ENCODE measurements at places on chromosomes 5 and 9.

DNA sequence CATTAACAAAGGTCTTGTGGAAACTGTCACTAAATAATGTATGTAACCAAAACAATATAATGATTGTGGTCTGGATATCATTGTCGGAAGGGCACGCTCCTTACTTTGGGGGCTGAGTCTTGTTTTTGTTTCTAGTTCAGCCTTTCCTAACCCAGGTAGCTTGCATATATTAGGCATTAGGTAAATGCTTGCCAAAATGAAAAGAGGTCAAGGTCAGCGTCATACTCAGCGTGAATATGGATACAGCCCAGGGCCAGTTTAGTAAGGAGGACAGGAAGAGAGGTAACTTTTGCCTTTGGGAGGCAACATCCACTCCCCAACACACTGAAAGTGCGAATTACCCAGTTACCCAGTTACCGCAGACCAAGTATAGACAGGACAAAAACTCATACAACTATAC, 171.4 kb downstream of the RAB3C start:
- DNase-seq: no peak

- no peak for DNase-seq
These were observed 1.0 kb downstream of the CYSTM1 start for GRCh38 chr5:140176031-140176387.

- no peak for DNase-seq
These were observed 14.6 kb upstream of the DAP start for GRCh38 chr5:10775646-10776045.

DNA sequence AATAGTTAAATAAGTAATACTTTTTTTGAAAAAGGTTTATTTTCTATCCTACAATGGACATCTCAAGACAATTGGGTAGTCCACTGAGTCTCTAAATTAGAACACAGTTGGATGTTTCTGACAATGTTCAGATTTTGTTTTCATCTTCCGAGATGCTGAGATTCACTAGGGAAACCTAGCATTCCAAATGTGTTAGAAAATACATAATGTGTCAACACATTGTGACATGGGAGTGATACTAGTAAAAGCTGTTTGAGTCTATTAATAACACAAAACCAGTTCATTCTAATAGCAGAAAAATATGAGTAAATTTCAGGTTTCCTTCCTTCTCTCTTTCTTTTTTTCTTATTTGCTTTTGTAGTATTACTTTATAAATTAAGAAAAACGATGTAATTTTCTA, 68.2 kb upstream of the CDH10 start:
- DNase-seq: no peak

DNA sequence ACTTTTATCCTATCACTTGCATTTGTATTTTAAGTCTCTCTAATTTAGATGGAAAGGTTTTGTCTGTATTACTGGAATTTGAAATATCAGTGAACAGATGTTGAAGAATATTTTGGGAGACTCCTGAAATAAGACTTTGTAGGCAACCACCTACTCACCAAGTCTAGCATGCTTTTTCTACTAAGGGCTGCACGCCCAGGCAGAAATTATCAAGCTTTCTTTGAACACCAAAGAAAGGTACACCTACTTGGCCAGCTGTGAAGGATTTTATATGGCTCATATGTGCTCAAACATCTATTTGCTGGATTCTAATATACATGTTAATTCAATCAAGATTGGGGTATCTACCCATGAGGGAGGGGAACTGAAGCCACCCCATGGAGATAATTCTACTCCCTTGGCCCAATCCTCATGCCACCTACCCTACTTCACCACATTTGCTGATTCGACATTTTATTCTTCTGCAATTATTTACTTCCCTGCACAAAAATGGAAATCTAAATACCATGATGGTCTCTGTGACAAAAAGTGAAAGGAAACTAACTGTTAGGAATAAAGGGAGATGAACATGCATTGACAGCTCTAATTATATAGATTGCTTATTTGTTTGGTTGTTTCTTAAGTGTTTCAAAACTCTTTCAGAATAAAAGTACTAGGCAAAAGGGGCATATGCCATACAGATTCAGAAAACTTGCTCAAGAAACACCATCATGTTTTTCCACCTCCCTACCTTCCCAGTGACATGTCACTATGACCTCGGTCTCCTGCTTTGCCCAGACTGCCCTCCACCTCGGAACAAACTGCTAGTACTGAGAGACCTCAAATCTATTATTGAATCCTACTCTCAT, 895 bp upstream of the MYOT start:
- DNase-seq: no peak

DNA sequence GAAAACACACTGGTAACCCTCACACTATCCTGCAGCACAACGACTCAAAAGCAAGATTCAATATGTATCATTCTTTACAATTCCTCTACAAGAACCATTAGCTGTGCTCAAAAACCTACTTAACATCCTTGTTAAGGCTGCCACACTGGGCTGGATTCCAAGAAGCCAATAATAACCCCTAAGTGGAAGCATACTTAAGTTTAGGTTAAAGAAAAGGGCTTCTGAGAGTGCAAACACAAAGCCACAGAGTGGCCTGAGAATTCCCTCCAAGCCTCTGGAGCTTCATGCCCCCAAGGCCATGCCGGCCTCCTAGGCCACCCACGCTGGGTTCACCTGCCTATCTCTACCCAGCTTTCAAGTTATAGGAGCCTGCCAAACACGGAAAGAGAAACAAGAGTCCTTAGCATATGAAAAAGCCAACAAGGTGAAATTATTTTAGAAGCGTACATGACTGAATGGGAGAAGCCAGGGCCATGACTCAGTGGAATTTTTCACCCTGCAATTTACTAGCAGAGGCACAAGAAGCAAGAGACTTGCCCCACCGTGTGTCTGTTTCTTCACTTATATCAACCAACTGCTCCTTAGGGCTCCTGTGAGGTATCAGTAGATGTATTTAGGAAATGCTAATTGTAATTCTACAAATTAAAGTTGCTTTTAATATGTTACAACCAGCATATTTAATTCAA, 293.0 kb downstream of the SPOCK1 start:
- DNase-seq: no peak

GRCh38 chr9:1604942-1605560, 410.1 kb upstream of the SMARCA2 start:
- peak; percentile 12 for DNase-seq

- DNase-seq: peak; percentile 20
These were observed 196.2 kb downstream of the DTWD2 start for GRCh38 chr5:118791926-118792734.

DNA sequence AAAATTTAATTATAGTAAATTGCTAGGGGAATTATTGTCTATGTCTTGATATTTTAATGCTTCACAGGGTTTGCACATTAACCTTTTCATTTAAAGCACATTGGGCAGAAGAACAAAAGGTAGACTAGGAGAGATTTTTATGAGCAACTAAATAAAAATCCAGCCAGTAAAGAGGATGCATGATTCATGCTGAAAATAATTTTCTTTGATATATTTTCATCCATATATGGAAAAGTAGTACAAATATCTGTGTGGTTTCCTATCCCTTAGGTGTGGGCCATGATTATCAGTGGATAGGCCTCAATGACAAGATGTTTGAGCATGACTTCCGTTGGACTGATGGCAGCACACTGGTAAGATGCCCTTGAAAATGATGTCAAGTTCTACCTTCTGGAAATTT, 83.1 kb downstream of the VCAN start:
- no peak for DNase-seq

- DNase-seq: no peak
These were observed 314.5 kb upstream of the TLE4 start for GRCh38 chr9:79257228-79257781.

GRCh38 chr5:6565492-6565891, 67.4 kb downstream of the NSUN2 start:
- no peak for DNase-seq

GRCh38 chr5:62192958-62193357, 113.0 kb upstream of the KIF2A start:
- DNase-seq: no peak

GRCh38 chr9:78311886-78312524, 15.1 kb downstream of the PSAT1 start:
- no peak for DNase-seq

GRCh38 chr5:2666081-2666480, 85.4 kb downstream of the IRX2 start:
- DNase-seq: no peak

GRCh38 chr5:34838785-34839714, at the start of gene TTC23L:
TSS of gene TTC23L (plus strand) at chr5:34839164. CDS start at chr5:34840672, 1,508 bp downstream.
- DNase-seq: peak; percentile 83

- no peak for DNase-seq
These were observed 47.4 kb upstream of the OLFM1 start for GRCh38 chr9:135039916-135040645.
